Fibroblast of skin of abdomen (primary cell): ENCODE measurements at places on chromosomes 6 and 20.

DNA sequence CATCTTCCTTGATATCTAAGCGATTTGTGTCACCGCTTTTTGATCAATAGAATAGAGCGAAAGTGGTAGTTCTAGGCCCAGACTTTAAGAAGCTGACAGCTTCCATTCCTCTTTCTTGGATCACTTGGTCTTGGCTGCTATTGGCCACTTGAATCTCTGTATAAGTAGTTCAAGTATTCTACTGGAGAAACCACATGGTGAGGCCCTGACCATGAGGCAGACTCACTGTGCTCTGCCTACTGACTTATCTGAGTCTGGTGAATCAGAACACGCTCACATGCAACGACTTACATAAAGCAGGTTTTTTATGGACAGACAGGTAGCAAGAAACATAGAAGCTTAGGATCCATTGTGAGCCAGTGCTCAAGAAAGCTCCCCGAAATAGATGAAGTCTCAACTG lies 27.0 kb downstream of the OLIG3 start:
- no peak for DNase-seq

DNA sequence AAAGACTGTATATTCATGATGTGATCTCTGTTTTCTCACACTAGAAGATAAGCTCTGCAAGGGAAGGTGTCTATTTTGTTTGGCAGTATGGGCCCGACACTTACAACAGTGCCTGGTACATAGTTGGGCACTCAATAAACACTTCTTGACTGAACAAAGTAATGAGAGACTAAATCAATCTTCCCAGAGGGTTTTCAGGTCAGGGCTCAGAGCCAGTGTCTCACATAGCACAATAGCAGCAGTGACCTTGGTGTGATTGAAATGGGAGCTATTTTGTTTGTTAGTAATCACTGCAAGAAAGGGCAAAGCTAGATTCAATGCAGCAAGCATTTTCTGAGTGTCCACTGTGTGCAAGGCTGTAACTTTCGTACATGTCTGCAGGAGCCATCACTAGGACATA lies 26.4 kb upstream of the GCM1 start:
- no peak for DNase-seq

DNA sequence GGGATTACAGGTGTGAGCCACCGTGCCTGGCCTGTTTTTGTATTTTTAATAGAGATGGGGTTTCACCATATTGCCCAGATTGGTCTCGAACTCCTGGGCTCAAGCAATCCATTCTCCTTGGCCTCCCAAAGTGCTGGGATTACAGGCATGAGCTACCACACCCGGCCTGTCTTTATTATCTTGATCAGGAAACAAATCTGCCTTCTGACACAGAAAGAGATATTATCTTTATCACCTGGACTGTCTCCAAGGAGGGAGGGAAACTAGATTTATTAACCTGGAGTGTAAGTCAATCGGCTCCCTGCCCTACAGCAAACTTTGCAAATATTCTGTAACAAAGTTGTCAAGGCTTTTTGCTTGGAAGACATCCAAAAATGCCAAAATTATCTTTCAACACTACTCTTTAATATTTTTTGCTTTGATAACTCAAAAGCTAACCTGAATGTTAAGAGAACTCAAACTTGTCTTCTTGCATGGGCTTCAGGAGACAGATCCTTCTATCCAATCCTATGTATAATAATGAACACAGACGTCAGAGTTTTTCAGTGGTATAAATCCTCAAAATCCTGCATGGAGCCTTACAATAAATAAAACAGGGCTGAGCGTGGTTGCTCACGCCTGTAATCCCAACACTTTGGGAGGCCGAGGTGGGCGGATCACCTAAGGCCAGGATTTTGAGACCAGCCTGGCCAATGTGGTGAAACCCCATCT lies 85.0 kb upstream of the LOC128125822 start:
- DNase-seq, result no peak

DNA sequence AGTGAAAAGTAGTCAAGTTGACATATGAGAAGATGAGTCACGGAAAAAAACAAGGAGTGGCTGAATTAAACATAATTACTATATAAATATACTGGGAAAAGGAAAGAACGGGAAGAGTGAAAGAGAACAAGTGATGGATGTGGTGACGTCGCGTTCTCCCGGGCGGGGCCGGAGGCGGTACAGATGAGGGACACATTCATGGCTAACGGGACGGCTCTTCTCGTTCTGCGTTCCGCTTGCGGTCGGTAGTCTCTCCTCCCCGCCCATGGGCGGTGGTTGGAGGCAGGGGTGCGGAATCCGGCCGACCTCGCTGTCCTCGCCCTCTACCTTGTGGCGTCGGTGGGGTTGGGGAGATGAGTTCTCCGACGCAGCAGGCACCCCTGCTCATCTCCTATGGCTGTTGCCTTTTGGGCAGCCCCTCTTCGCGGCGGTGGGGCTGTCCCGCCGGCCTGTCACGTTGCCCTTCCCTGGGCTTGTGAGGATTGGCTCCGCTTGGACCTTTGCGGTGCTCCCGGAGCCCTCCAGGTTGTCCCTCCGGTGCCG lies 22.5 kb downstream of the HLA-G start:
- no peak for DNase-seq

GRCh38 chr6:16409531-16410441 lies 171.4 kb downstream of the GMPR start:
- peak; percentile 71 for DNase-seq

DNA sequence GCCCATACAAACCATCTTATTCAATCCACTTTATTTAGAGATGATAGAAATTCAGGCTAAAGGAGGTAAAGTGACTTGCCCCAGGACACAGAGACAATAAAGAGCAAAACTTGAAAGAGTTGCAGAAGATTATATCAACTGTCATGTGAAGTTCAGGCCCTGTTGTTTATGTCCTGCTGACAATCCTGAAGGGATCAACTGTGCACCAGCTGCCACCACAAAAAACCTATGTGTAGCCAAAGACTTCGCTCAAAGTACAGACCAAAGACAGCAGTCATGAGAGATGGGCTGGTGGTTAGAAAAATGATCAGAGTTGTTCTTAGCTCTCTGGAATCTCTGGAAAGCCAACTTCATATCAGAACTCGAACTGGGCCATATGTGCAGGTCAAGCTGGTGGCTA lies 16.0 kb upstream of the CITED2 start:
- no peak for DNase-seq

GRCh38 chr20:43839793-43840199 lies 74.9 kb upstream of the TOX2 start:
- no peak for DNase-seq

GRCh38 chr6:106617857-106618256 lies 11.4 kb downstream of the RTN4IP1 start:
- DNase-seq, result no peak

GRCh38 chr6:45075246-45075645 lies 252.9 kb upstream of the RUNX2 start:
- peak; percentile 97 for DNase-seq

DNA sequence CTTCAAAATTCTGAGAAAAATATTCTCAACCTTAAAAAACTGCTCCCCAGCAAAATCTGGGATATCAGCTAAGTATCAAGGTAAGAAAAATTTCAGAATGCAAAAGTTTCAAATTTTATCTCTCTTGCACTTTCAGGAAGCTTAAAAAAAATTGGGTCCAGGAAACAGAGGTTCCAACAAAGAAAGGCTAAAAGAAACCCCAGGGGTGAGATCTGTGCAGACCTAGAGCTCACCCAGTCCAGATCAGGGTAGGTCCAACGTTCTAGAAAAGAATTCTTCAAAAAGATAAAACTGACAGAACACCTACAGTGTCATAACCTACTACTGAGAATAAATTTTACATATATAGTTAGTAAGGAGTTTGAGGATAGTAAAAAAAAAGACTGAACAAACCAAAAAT lies 23.5 kb downstream of the ILRUN start:
- no peak for DNase-seq

DNA sequence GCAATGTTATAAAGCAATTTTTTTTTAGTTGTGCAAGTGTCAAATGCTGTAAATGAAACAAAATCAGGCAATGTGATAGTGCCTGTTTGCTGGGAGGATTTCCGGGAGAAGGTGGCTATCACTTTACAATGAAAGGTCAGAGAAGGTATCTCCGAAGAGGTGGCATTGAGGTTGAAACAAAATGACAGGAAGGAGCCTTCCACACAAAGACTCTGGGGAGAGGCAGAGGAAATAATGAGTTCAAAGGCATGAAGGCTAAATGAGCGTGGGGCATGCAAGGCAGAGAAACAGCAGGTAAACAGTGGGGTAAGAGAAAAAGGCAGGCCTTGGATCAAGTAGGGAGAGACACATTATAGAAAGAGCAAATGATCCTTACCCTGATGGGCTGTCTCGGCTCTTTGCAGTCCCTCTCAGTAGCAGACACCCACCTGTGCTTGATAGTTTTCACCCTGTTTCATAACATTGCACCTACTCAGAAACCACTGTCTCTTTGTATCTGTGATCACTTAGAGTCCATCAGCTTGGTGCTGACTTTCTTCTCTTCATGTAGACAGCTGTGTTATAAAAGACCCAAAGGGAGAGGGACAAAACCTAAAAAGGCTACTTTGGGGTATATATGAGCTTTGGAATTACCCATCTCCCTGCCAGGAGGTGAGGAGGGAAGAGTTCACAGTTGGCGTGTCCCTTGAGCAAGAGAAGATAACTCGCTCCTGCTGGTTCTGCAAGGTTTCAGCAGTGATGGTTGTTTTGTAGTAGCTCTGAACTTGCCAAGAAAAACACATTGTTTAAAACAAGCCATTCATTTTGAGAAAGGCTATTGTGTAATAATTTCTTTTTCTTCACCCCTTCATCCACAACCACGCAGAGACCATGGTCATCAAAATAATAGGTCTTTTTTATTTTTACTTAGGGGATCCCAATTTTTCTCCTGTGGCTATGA lies 22.3 kb downstream of the NRN1 start:
- DNase-seq, result no peak

DNA sequence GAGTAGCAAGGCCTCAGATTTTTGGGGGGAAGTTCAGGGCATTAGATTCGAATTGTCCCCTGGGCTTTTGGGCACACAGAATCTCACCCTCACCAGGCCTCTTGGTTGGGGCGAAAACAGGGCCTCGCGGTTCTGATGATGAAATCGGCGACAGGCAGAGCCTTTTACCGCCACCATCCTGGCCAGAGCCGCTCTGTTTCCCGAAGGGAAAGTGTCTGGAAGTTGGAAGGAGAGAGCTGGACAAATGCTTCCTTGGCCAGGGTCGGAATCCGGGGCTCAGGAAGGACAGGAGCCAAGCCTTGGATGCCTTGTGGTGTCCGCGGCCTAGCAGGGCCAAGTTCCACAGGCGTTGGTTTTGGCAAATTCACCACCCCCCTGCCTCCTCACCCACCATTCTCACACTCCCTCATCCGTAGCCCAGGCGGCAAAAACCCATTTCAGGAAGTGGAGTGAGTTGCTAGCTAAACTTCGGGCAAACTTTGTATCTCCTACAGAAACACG lies 3.5 kb upstream of the TFAP2A start:
- DNase-seq, result no peak

GRCh38 chr20:63518946-63519667 lies 1.5 kb upstream of the PPDPF start:
- DNase-seq, result no peak

DNA sequence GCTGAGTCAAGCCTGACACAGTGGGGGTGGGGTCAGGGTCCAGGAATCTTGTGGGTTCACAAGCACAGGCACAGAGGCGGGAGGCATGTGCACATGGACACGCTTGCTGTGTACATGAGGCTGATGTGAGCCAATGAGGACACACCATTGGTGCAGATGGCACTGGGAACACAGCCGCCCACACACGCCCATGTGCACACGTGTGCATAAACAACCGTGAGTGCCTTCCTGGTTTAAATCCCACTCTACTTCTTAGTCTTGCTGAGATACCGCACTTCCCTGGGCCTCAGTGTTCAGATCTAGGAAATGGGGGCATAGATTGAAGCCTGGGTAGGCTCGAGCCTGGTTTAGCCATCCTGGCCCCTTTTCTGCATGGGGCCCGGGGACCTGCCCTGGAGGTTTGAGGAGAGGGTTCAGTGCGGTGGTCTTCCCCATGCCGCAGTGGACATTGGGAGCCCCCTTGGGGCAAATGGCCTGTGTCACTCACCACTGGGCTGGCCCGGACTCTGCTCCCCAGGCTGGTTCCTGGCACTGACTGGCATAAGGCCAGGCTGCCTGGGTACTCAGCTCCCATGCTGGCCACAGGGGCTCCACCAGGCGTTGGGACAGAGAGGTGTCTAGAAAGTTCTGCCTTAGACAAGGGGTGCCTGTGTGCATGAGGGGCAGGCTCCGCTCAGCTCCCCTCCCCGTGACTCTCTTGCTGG lies 60.2 kb downstream of the CEBPB start:
- no peak for DNase-seq

DNA sequence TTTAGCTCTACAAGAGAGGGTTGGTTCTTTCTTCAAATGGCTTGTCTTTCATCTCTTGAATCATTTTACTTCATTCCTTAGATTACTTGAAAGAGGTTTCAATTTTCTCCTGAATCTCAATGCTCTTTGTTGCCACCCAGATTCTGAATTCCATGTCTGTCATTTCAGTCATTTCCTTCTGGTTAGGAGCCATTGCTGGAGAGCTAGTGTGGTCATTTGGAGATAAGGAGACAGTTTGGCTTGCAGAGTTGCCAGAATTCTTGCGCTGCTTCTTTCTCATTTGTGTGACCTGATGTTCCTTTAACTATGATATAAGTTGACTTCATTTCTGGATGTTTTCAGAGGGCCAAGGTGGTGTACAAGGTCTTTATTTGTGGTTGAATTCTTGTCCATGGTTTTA lies 157.8 kb downstream of the SLC22A3 start:
- DNase-seq, result no peak

- DNase-seq, result peak; percentile 79
Measured at GRCh38 chr6:159691133-159691962, 1.7 kb downstream of the SOD2 start.

DNA sequence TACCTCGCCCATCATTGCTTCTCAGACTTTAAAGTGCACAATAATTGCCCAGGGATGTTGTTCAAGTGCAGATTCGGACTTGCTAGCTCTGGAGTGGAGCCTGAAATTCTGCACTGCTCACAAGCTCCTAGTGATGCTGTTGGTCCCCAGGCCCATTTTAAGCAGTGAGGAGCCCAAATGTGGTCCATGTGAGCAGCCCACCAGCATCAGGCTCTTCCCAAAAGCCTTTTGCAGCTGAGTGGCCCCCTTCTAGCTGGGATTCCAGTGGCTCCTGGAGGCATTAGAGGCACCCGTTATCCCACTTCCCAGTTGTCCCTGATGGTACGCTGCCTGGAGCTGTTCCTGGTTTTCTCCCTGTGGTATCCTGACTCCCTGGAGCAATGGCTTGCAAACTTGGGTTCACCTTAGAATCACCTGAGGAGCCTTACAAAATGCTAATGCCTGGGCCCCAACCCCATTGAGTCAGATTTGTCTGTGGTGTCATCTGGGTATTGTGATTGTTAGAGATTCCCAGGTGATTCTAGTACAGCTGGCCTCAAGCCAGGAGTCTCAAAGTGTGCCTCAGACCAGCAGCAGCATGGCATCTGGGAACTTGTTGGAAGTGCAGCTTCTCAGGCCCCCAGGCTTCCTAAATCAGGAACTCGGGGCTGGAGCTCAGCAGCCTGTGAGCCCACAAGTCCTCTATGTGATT lies 186.9 kb upstream of the SLC24A3 start:
- DNase-seq, result no peak
